ENCODE measurements at places on chromosomes 13 and 19.

- no peaks in the 10 kb centered on the region for H3K36me3 ChIP-seq
- peaks cover 58% of the 10 kb centered on the region for H3K27me3 ChIP-seq
- H3K4me3 ChIP-seq, result no peak within 1 kb of the TSS
- DNase-seq, result peak; percentile 41
Observed at GRCh38 chr19:47471733-47472457, at the start of gene SLC8A2. SLC8A2 (minus strand) TSS chr19:47471893; CDS start chr19:47466403, 5,490 bp downstream.

DNA sequence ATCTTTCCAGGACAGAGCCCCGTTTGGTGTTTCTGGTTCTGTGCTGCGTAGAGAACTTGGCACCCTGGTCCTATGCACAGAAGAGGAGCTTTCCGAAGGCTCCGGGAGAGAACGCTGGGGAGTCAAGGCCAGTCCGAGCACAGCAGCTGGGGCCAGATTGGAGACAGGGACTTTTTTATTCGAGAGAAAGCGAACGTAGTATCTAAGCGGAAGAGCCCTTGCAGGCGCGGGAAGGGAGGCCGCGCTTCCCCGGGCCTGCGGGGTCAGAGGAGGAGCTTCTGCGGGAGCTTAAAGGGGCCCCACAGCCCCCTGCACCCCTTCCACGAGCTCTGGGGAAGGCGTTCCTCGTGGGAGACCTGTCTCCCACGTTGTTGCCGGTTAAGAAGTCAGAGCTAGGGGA lies 48.6 kb upstream of the ARHGEF7 start:
- no peak overlapping the region for H3K27ac ChIP-seq
- H3K36me3 ChIP-seq, result no peaks in the 10 kb centered on the region
- DNase-seq, result no peak
- H3K4me1 ChIP-seq, result peaks cover 13% of the 10 kb centered on the region
- H3K27me3 ChIP-seq, result peaks cover 20% of the 10 kb centered on the region

GRCh38 chr19:3095441-3096191 lies 1.5 kb downstream of the GNA11 start:
- no peaks in the 10 kb centered on the region for H3K36me3 ChIP-seq
- peaks cover 32% of the 10 kb centered on the region for H3K27me3 ChIP-seq
- peak overlapping the region; percentile 34 for H3K4me3 ChIP-seq

- no peak for DNase-seq
- peaks cover 7% of the 10 kb centered on the region for H3K36me3 ChIP-seq
- no peaks in the 10 kb centered on the region for H3K27me3 ChIP-seq
- H3K4me3 ChIP-seq, result no peak overlapping the region
- peaks cover 23% of the 10 kb centered on the region for H3K4me1 ChIP-seq
Observed at GRCh38 chr19:17341845-17342244, 4.5 kb downstream of the GTPBP3 start.
